ENCODE measurements at places on chromosomes 16 and 17.
A peak's percentile ranks its signal among the peaks of the same experiment; 100 is the strongest.

- H3K27ac ChIP-seq = no peak overlapping the region
- DNase-seq = no peak
- H3K4me1 ChIP-seq = peaks cover 26% of the 10 kb centered on the region
- H3K27me3 ChIP-seq = no peaks in the 10 kb centered on the region
- H3K4me3 ChIP-seq = no peak overlapping the region
These were observed 4.3 kb upstream of the ZDHHC7 start for GRCh38 chr16:85015481-85016187.

DNA sequence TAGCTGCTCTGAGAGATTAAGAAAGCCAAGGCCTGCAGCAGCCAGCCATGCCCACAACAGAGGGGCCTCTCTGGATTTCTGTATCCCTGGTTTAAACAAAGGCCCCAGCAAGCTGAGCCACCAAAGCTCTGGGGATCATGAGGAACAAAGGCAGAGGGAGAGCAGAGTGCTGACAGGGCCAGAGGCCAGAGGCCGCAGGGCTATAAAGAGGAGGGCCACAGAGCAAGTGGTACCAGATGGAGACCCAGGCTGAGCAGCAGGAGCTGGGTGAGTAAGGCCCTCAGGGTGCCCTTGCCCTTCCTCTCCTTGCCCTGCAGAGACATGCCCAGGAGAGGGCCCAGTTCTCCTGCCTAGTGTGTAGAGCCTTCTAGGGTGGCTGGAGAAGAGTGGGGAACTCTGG is at the start of gene CRYBA1:
TSS of gene CRYBA1 (plus strand) at position 232 of the 400 bp plus-strand sequence. CDS start at position 237, 5 bp downstream.
- H3K27me3 ChIP-seq = no peaks in the 10 kb centered on the region
- no peak within 1 kb of the TSS for H3K27ac ChIP-seq
- peaks cover 11% of the 10 kb centered on the region for H3K4me1 ChIP-seq
- no peaks in the 10 kb centered on the region for H3K36me3 ChIP-seq
- no peak for DNase-seq
- H3K4me3 ChIP-seq = no peak within 1 kb of the TSS

- no peak overlapping the region for H3K27ac ChIP-seq
- no peak for DNase-seq
- no peak overlapping the region for H3K4me3 ChIP-seq
- H3K36me3 ChIP-seq = no peaks in the 10 kb centered on the region
- no peaks in the 10 kb centered on the region for H3K27me3 ChIP-seq
These were observed 144.7 kb upstream of the SOX9 start for GRCh38 chr17:71976011-71976649.

GRCh38 chr17:75810216-75810615 is 25.6 kb downstream of the UNK start:
- H3K36me3 ChIP-seq = peaks cover 5% of the 10 kb centered on the region
- H3K4me3 ChIP-seq = no peak overlapping the region
- H3K4me1 ChIP-seq = no peaks in the 10 kb centered on the region
- H3K27me3 ChIP-seq = no peaks in the 10 kb centered on the region
- H3K27ac ChIP-seq = no peak overlapping the region

DNA sequence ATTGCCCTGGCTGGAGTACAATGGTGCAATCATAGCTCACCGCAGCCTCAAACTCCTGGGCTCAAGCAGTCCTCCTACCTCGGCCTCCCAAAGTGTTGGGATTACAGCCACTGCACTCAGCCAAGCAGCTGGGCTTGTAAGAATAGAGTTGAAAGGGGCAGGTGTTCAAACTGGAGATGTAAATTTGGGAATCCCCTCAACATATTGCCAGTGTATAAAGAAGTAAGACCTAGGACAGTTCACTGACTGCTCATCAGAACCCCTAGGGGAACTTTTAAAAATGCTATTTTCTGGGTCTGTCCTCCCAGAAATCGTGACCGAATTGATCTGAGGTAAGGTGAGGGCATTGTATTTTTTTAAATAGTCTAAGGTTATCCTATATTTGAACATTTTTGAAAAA is 8.9 kb upstream of the DNAJA2 start:
- H3K36me3 ChIP-seq = no peaks in the 10 kb centered on the region
- no peak overlapping the region for H3K4me3 ChIP-seq
- H3K4me1 ChIP-seq = no peaks in the 10 kb centered on the region

GRCh38 chr17:36576793-36577192 is 14.9 kb upstream of the DHRS11 start:
- H3K4me3 ChIP-seq = no peak overlapping the region
- no peak for DNase-seq
- H3K27ac ChIP-seq = no peak overlapping the region
- H3K27me3 ChIP-seq = no peaks in the 10 kb centered on the region
- peaks cover 6% of the 10 kb centered on the region for H3K36me3 ChIP-seq

GRCh38 chr17:4939796-4940554 is at the start of the genes RNF167 and SLC25A11:
Gene RNF167 (plus strand): TSS chr17:4940268. CDS start chr17:4940910, 642 bp downstream.
Gene SLC25A11 (minus strand): TSS chr17:4940046. CDS start chr17:4939910, 136 bp downstream.
- H3K4me1 ChIP-seq = peaks cover 29% of the 10 kb centered on the region
- no peaks in the 10 kb centered on the region for H3K27me3 ChIP-seq
- no peaks in the 10 kb centered on the region for H3K36me3 ChIP-seq
- H3K27ac ChIP-seq = peak within 1 kb of the TSS; percentile 91
- peak within 1 kb of the TSS; percentile 78 for H3K4me3 ChIP-seq

DNA sequence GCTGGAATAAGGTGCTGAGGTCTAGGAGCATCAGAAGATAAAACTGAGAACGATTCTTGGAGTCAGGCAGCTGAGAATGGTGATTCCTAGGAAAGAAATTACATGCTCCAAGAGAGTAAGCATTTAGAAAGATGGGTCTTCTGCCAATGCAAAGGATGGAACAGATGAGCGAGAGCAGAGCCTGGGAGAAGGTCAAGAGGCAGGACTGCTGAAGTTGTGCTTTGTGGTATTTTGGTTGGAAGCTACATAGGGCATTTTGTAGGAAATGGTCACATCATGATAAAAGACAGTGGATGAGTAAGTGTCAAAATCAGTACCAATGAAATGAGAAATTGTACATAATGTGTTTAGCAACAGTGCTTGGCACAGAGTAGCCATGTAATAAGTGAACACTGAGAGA is 1.4 kb upstream of the CRYM start:
- H3K36me3 ChIP-seq = no peaks in the 10 kb centered on the region
- H3K4me3 ChIP-seq = no peak overlapping the region
- H3K4me1 ChIP-seq = no peaks in the 10 kb centered on the region
- no peak overlapping the region for H3K27ac ChIP-seq

GRCh38 chr17:35523296-35523695 is 14.2 kb downstream of the SLFN12L start:
- H3K4me1 ChIP-seq = no peaks in the 10 kb centered on the region
- DNase-seq = no peak
- H3K4me3 ChIP-seq = no peak overlapping the region
- H3K36me3 ChIP-seq = no peaks in the 10 kb centered on the region
- H3K27ac ChIP-seq = no peak overlapping the region

GRCh38 chr17:39581071-39581758 is 26.5 kb downstream of the NEUROD2 start:
- no peak overlapping the region for H3K27ac ChIP-seq
- no peak overlapping the region for H3K4me3 ChIP-seq
- no peaks in the 10 kb centered on the region for H3K27me3 ChIP-seq
- no peak for DNase-seq

DNA sequence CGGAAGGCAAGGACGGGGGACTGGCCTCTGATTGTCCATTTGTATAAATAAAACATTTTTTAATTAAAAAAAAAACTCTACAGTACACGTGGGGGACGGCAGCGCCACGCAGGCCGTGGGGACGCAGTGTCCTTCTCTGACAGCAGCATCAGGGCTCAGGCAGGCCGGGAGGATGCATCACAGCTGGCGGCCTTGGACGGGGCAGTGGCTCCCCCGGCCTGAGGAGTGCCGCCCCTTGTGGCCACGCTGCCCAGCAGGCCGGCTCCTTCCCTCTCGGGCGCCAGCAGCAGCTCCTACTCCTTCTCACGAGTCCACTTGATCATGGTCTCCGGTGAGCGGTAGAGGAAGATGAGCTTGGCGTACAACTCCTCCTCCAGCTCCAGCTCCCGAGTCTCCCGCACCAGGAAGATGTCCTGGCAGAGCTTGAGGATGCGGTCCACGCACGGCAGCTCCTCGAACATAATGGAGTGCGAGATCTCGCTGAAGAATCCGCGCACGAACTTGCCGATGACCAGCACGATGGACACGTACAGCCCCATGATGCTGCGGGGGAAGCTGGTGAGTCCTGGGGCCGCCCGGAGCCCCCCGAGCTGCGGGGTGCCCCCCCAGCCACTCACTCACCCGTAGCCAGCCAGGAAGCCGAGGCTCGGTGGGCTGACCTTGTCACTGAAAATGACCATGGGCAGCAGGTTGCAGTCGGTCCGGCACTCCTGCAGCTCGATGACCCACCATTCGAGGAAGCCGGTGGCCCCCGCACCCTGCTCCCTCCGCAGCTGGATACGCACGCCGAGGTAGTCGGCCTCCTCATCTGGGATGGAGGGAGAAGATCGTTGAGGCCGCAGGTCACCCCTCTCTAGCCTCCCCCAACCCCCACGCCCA is 9.2 kb downstream of the CTU2 start:
- no peaks in the 10 kb centered on the region for H3K4me1 ChIP-seq
- H3K27me3 ChIP-seq = no peaks in the 10 kb centered on the region
- no peak for DNase-seq
- H3K36me3 ChIP-seq = no peaks in the 10 kb centered on the region

DNA sequence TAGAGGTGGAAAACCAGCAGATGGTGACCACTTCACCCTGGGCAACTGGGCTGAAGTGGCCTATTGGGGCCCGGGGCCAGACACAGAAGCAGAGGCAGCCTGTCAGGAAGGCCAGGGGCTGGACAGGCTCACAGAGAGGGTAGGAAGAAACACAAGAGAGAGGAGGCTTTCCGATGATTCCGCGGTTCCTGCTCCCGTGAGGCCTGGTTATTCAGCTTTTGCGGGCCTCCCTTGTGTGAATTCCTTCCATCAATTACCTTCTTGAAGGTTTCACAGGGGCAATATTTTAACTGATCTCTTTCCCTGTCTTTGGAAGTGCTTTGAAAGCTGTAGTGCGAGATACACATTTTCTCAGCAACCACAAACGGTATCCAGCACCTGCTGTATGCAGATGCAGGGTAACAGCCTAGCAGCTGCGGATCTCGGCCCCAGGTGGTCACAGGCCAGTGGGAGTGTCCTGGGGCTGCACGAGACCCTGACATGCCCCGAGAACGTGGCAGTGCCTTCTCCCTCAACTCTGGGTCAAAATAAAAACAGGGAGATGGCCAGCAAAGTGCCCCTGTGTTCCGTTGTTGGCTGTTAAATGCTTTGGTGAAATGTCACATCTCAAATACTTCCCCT is 11.6 kb upstream of the CMIP start:
- no peaks in the 10 kb centered on the region for H3K36me3 ChIP-seq
- DNase-seq = peak; percentile 83
- H3K4me3 ChIP-seq = no peak overlapping the region
- H3K4me1 ChIP-seq = peaks cover 19% of the 10 kb centered on the region

DNA sequence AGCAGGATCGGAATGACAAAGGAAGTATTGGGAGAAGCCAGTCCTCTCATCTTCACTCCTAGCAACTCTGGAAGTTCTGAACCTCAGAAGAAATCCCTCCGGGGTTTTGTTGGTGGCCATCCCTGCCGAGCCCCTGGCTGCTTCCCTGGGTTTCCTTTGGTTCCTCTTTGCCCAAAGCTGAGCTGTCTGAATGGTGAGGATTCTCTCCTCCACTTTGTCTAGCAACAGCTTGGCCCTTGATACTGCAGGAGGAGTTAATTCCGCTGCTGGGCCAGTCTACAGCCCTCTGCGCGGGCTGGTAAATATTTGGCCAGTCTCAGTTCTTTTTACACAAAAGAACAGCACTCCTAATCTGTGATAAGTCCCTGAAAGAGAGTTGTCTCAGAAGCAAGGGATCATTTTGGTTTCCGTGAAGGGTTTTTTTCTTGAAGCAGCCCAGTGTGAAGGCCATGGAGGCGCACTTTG is 170.9 kb downstream of the RAB11FIP4 start:
- no peak overlapping the region for H3K4me3 ChIP-seq
- no peaks in the 10 kb centered on the region for H3K4me1 ChIP-seq
- H3K36me3 ChIP-seq = no peaks in the 10 kb centered on the region
- DNase-seq = no peak
- H3K27me3 ChIP-seq = no peaks in the 10 kb centered on the region

- no peaks in the 10 kb centered on the region for H3K4me1 ChIP-seq
- peaks cover 96% of the 10 kb centered on the region for H3K27me3 ChIP-seq
- no peak for DNase-seq
- no peak overlapping the region for H3K27ac ChIP-seq
- H3K4me3 ChIP-seq = no peak overlapping the region
- no peaks in the 10 kb centered on the region for H3K36me3 ChIP-seq
These were observed 90.8 kb downstream of the TBC1D16 start for GRCh38 chr17:79944821-79945391.

DNA sequence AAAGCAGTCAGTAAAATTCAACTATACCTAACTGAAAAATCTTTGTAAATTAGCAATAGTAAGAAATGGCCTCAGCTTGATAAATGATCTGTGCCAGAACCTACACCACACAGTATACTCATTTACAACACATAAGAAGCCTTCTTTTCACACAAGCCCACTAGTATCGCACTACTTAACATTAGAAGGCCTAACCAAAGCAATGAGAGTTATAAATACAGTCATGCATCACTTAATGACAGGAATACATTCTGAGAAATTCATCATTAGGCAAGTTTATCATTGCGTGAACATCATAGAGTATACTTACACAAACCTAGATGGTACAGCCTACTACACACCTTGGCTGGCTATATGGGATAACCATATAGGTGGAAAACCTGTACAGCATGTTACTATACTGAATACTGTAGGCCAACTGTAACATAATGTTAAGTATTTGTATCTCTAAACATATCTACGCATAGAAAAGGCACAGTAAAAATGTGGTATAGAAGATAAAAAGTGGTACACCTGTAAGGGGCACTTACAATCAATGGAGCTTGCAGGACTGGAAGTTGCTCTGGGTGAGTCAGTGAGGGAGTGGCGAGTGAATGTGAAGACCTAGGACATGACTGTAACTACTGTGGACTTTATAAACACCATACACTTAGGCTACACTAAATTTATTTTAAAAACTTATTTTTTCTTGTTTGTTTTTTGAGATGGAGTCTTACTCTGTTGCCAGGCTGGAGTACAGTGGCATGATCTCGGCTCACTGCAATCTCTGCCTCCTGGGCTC is 126.5 kb upstream of the CORO6 start:
- DNase-seq = no peak
- no peak overlapping the region for H3K4me3 ChIP-seq

GRCh38 chr16:720447-720989 is 428 bp upstream of the ANTKMT start:
- no peaks in the 10 kb centered on the region for H3K36me3 ChIP-seq
- peak overlapping the region; percentile 95 for H3K4me3 ChIP-seq
- H3K27ac ChIP-seq = peak overlapping the region; percentile 74
- peaks cover 9% of the 10 kb centered on the region for H3K4me1 ChIP-seq
- peak; percentile 68 for DNase-seq

DNA sequence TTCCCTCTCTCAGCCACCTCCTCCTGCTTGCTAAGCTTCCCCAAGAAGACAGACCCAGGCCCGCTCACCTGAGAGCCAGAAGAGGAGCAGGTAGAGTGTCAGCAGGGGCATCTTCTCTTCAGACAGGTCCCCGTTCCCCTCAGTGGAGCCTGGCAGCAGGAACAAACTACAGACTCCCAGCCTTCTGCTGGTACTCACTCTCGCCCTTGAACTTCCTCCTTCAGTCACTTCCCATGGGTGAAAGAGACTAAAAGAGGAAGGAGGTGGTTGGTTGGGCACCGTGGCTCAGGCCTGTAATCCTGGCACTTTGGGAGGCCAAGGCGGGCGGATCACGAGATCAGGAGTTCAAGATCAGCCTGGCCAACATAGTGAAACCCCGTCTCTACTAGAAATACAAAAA is at the start of gene CD300LF:
TSS of gene CD300LF (minus strand) at position 168 of the 400 bp plus-strand sequence. CDS start at position 111, 57 bp downstream.
- no peak for DNase-seq
- no peak within 1 kb of the TSS for H3K27ac ChIP-seq
- no peaks in the 10 kb centered on the region for H3K4me1 ChIP-seq
- H3K27me3 ChIP-seq = no peaks in the 10 kb centered on the region
- no peak within 1 kb of the TSS for H3K4me3 ChIP-seq
